ENCODE measurements at places on chromosomes 16 and 17.

GRCh38 chr17:7951143-7951792 lies 19.3 kb downstream of the CNTROB start:
- no peak for DNase-seq

DNA sequence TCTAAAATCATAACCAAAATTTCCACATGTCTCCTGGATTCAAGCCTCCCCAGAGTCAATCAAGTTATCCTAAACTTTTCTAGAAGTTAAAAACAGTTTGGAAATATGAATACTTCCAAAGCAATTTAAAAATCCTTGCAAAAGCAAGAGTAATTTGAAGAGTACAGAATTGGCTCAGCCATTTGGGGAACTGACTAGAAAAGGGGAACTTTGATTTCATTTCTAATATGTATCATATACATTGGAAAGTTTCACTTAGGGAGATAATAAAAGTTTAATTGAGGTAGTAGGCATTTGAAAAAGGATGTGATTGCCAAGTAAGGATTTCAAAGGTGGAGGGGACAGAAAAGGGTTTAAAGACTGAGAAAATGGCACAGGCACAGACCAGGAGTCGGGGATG lies 9.0 kb upstream of the SLFN12L start:
- no peak for DNase-seq

DNA sequence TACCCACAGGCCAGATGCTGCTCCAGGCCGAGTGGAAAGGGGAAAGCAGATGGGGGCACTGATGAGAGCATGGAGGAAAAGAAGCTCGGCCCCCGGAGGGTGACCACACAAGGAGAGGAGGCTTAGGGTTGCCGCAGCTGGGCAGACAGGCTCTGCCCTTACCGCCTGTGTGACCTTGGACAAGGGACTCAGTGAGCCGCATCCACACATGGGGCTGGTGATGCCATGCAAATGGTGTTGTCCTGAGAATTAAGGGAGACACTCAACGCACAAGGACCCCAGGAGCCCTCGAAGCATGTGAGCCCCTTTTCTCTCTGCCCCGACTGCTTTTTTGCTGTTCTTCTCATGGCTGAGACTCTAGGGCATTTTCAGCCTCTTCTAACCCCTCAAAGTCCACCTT lies 61.0 kb downstream of the PLXDC1 start:
- DNase-seq: no peak

DNA sequence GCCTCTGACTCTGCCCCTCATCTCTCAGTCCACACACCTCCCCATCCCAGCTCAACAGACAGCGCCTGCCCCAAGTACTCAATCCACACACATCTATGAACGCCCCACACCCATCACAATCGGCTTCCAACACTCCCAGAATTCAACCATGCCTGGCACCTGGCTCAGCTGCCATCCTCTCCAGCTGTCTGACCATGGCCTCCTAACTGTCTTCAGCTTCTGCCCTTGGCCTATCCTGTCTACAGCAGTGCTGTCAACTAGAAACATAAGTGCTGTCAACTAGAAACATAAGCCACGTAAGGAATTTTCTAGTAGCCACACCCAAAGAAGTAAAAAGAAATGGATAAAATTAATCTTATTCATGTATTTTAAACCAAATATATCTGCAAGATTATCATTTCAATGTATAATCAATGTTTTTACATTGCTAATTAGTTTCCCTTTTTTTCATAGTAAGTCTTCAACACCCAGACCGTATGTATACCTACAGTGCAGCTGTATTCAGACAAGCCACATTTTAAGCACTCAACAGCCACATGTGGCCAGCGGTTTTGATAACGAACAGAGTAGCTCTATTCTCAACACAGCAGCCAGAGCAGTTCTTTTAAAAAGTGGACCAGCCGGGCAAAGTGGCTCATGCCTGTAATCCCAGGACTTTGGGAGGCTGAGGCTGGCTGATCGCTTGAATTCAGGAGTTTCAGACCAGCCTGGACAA lies 48.6 kb upstream of the ZNF423 start:
- DNase-seq: no peak

- no peak for DNase-seq
Observed at GRCh38 chr16:16073001-16073545, 123.7 kb downstream of the ABCC1 start.

- DNase-seq: no peak
Observed at GRCh38 chr16:85259832-85260167, 147.5 kb upstream of the CIBAR2 start.

DNA sequence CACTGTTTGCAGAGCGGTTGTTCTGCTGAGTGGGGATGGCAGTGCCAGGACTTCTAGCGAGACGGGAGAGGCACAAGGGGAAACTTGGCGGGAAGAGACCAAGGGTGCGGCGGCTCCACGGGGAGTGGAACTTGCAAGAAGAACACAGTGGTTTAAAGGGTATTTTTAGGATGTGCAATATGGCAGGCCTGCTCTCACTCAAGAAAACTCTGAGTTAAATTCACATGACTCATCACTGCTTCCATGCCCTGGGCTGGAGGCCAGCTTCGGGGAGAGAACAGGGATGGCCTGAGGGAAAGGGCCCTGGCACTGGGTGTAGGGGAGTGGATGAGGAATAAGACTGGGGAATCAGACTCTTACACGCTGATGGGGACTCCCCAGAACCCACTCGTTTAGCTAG lies 13.3 kb upstream of the CD300LD start:
- peak; percentile 14 for DNase-seq

DNA sequence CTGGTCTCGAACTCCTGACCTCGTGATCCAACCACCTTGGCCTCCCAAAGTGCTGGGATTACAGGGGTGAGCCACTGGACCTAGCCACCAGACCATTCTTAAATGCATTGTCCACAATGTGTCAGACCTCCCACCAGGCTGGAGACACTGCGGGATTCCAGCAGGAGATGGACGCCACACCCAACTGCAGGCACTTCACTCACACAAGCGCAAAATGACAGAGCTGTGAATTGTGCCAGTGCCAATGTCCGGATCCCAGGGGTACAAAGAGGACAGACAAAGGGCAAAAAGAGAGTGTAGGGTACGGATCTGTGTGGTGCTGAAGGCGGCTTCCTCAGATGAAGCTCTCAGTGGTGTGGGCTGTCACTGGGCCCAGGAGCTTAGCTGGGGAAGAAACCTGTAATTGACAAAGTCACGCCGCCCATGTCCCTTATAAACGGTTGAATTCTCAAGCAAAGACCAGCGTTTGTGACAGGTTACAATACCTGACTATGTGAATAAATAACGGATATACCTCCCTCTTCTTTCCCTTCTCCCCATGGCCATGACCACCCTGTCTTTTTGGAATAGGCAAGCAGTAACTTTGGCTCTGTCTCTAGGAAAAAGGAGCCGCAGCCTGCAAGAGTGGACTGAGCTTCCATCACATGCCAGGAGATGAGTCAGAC lies 40.0 kb downstream of the HS3ST3A1 start:
- no peak for DNase-seq

DNA sequence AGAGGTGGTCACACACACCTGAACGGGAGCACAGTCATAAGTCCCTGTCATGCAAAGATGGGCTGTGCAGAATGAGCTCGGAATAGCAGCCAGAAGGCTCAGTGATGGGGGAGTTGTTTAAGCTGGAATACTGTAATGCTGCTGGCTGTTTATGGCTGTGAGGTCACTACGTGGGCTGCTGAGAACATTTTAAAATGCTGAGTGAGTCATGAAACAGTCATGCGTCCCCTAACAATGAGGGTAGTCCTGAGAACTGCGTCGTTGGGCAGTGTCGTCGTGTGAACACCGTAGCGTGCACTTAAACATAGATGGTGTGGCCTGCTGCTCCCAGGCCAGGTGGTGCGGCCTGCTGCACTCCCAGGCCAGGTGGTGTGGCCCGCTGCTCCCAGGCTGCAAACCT lies 39.7 kb downstream of the TBCD start:
- peak; percentile 91 for DNase-seq

- DNase-seq: peak; percentile 31
Observed at GRCh38 chr16:2881783-2882649, 999 bp upstream of the FLYWCH2 start.

DNA sequence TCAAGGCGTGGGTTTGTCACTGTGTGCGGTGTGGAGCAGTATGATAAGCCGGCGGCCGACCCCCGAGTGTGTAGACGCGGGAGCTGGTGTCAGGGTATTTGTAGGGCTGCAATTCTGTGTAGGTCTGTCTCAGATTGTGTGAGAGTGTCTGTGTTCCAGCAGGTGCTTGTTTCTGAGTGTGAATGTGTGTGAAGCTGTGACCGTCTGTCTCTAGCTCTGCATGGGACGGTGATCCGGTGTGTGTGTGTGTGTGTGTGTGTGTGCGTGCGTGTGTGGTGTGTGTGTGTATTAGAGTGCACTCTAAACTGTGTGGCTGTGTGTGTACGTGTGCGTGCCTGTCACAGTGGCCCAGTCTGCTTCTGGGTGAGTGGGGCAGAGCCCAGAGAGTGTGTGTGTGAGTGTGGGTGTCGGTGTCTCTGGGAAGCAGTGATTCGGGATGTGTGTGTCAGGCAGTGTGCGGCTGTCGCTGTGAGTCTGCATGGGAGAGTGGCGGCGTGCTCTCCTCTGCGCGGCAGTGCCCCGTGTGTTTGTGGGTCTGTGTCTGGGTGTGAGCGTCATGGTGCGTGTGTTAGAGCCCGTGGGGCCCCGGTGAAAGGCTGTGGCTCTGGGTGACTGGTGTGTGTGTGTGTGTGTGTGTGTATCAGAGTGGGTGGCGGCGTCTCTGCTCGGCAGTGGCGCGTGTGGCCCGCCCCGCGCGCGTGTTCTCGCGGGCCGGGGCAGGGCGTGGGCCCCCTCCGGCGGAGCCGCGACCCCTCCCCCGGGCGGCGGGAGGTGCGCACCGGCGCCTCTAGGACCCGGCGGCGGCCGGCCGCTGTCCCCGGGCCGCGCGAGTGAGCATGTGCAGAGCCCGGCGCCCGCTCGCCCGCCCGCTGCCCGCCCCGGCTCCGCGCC lies at the start of gene WSCD1:
TSS of gene WSCD1 (plus strand) at position 841 of the 891 bp plus-strand sequence. CDS start 10,280 bp downstream, outside the sequence.
- DNase-seq: peak; percentile 56

DNA sequence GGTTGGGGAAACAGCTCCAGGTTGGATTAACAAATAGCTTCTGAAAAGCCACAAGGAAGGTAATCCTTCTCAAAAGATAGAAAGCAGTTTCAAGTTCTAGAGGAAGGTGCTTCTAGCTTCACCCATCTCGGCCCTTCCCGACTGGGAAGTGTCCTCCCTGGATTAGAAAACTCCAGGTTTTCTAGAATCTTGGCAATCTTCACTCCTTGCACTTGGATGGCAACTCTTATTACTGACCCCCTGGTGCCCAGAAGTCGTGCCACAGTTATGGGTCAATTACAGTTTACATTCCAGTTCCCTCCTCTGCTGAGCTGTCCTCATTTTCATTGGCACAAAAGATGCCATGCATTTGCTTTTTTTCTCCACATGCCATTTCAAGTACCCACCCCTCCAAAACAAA lies 65.6 kb downstream of the SMG6 start:
- no peak for DNase-seq

- DNase-seq: no peak
Observed at GRCh38 chr17:60301649-60302048, 90.3 kb downstream of the USP32 start.

DNA sequence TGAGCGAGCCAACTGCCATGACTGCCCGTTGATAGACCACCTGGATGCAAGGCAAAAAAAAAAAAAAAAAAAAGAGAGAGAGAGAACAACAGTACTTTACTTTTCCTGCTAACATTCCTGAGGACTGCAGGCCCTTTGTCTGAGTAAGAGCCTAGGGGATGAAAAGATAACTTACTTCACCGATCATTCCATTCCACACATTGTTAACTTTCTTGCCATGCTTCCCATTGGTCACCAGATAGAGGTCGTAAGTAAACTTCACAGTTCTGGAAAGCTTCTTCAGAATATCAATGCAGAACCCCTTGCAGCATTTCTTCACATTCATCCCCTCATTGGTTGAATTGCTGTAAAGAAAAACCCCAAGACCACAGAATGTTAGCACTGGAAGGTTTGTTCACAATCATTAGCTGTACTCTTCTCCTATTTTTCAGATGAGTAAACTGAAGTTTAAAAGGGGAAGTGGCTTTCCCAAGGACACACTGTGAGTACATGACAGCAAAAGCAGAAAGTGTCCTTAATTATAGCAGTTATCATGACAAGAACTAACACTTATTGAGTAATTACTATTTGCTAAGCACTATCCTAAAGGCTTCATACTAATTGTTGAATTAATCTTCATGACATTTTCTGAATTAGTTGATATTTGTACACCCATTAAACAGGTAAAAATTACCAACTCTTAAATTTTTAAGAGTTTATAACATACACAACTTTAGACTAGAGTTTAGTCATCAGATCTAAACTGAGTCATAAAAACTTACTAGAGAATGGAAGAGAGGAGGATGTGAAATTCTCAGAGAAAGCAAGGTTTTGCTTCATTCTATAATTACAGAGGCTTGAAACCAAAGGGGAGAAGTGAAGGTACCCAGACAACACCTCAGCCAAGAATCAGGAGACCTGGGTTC lies 341.2 kb downstream of the GRIN2A start:
- no peak for DNase-seq

GRCh38 chr17:15431766-15432165 lies 35.7 kb downstream of the CDRT4 start:
- DNase-seq: no peak
